SJCRH30 (cell line): ENCODE measurements at places on chromosomes 7 and 10. TPM values are rescaled to one million over a fixed set of nuclear protein-coding genes. Genes with fewer than 3 reads are reported as not detected.

GRCh38 chr10:86658751-86659150 is 4.4 kb downstream of the OPN4 start:
- no peak for DNase-seq

GRCh38 chr10:34124522-34125035 is 690.5 kb downstream of the PARD3 start:
- DNase-seq = no peak

DNA sequence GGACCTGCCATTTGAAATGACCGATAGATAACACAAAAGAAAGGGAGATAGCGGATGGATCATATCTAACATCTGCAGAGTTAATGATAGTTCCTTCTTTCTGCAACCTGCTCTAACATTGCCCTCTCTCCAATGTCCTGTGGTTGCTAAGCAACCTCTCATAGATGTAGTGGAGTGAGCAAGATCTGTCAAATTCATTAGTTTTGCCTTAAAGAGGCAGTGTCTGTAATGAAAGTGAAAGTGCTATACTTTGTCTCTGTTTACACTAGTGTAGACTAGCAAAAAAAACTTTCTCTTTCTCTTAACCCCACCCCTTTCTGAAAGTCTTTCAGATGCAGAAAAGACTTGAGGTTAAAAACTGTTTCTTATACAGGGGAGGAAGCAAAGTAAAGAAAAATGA is 1196.9 kb downstream of the SORCS3 start:
- no peak for DNase-seq

DNA sequence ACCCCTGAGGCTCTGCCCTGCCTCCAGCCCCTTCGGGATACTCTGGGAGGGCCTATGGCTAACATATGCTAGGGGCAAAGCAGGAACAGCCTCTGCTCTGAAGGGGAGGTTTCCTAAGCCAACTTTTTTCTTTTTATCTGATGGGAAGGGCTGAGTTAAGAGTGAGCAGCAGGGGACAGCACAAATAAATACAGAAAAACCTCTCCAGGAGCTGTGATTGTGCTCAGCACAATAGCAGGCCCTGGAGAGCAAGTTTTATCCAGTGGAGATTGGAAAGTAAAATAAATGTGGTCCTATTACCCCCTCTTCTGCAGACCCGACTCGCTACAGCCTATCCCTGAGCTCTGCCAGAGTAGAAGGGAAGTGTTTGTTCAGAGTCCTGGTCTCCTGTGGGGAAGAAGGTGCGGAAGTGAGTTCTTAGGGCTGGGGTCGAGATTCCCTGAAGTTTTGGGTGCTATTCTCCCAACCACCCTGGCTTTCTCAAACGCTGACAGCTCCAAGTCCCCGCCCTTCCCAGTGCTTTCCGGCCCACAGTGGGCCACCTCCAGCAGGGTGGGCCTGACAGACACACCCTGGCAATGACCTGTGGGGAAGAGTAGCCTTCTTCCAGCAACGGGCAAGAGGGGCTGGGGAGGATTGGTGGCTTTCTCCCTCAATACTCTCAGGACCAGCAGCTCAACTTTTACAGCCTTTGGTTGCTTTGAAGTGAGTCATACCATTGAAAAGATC is 23.0 kb upstream of the AFAP1L2 start:
- DNase-seq = peak; percentile 12

DNA sequence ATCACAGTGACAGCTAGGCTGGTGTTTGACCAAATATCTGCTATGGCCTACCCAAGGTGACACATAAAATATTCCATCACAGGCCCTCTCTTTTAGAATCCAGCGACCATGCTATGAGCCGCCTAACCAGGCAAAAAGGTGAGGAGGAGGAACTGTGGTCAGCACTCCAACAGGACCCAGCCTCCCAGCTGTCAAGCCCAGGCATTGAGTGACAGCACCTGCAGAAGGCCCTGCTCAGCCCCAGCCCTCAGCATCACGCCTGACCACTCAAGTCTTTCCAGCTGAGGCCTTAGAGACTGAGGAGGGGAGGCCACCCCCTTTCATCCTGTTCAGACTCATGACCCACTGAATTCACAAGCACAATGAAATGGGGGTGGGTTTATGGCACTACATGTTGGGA is 43.0 kb downstream of the CXCL12 start:
- no peak for DNase-seq

DNA sequence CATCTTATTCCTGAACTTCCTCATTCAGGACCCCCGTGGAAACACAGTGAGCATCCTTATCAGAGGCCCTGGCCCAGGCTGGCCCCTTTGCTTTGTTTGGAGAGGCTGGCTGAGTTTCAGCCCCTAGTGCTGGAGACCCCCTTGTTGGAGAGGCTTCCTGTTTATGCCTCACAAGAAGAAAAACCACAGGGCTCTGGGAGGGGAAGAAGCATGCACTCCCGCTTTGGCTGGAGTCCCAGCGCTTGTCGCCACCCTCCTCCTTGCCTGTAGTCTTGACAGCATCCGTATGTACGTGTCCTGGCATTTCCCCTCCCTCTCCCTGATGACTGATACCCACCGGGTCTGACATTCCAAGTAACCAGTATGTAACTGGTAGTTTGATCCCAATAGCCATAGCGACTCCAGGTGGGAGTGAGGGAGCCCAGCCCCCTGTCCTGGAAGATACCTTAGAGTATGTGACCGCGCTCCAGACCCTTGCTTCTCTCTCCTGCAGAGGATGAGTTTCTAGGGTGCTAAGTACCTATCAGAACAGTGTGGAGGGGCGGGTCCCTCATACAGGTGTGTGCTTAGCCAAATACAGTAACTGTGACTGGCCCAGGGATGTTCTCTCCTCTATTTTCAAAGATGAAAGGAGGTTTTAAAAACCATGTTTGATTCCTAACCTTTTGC is 6.9 kb upstream of the ATP6V0E2 start:
- no peak for DNase-seq

DNA sequence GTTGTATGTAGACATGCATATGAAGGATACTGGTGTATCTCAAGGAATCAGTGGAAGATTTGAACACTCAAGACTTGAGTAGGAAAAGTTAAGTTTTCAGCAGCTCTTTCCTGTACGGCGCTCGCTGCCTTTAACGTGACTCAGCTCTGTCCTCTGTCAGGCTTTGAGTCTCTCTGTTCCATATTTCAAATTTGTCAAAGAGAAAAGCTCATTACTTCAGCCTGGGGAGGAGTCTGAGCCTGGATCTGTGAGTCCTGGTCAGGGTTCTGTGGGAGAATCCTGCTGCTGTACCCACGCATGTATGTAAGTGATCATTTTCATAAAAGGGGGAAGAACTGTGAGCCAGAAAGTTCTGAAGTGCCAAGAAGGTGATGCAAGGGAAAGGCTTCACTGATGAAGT is 13.8 kb upstream of the MPP7 start:
- DNase-seq = no peak

Gene SLC26A5
- not detected in 2 replicates for total RNA-seq

- DNase-seq = no peak
Observed at GRCh38 chr10:6068422-6068821, 6.3 kb upstream of the IL2RA start.

DNA sequence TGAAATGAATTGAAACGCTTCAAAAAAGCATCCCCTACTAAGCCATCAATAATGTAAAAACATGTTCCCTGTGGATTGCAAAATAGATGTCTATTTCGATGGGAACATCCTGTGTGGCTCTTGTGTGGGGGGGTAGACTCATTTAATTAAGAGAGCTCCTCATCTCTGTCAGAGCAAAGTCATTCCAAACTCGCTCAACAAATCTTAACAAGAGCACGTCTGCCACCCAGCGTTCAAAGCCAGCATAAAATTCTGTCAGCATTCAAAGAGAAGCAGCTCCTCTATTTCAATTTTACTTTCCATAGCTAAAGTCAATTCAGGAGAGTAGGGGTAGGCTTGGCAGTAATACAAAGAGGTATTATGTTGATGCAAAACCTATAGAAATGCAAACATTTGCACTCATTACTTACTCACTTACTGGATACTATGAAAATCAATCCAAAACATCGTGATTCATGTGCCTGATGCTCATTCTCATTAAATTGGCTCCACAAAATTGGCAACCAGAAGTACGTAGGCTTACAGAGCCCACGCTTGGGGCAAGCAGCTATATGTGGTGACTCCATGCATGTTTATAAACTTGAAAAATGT is 114.9 kb downstream of the IPMK start:
- peak; percentile 47 for DNase-seq

GRCh38 chr7:46220066-46220630 is 299.1 kb upstream of the IGFBP3 start:
- DNase-seq = no peak

DNA sequence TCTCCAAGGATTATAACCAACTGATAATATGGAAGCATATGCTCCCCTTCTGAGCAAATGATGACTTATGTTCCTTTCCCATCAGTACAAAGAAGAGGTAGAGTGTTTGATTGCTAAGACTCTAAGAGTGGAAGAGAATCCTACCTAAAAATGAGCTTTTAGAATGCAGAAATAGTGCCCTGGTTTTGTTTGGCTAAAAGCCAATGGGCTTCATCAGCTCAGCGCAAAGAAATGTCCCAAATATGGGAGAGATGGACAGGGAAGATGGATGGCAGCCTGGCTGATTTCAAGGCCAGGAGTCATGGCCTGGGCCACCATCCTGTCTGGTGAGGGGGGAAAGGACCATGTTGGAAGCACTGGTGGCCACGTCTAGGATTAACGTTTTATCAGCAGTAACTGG is 60.2 kb downstream of the GPR26 start:
- no peak for DNase-seq

- DNase-seq = no peak
Observed at GRCh38 chr10:5692461-5693358, 8.1 kb downstream of the TASOR2 start.

DNA sequence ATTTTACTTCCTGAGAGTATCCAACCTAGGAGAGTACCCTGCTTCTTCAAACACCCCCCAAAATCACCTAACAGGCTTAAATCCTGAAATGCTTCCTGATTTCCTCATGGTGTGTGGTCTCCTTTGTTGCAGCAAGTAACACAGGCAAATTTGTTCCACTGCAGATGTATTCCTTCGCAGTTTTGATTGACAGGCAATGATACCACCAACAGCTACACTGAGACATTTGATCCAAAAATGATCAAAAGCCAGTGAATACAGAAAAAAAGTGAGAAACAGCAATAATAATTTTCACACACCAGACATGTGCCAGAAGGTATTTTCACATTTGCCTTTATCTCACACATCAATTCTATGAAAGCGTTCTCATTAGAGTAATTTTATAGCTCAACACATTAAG is 95.9 kb downstream of the HERPUD2 start:
- peak; percentile 43 for DNase-seq

Gene TACR2
- total RNA-seq = 0.04 TPM in 1 of 2 replicates, not detected in the other

Gene HOXA10
- total RNA-seq = 16.2 and 17.2 TPM in 2 replicates

DNA sequence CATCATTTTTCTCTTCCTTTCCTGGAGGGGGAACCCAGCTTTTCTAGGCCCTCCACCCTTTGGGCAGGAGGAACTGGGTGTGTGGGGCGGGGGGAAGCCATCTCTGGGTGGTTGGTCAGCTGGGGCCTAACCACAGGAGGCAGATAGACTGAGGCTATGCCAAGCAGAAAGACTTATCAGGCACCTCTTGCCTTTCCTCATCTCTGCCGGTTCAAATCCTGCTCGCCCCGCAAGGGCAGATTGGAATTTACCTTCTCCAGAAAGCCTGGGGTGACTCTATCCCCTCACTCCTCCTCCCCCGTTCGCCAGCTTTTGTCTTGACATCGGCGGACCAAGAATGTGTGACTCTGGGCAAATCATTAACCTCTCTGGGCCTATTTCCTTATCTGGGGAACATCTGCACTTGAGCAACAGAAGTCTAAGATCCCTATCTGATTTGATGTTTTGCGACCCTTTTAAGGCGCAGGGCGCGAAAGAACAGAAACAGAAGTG is 584 bp upstream of the GARS1 start:
- DNase-seq = peak; percentile 65

GRCh38 chr10:115844591-115844990 is 428.4 kb downstream of the GFRA1 start:
- no peak for DNase-seq

DNA sequence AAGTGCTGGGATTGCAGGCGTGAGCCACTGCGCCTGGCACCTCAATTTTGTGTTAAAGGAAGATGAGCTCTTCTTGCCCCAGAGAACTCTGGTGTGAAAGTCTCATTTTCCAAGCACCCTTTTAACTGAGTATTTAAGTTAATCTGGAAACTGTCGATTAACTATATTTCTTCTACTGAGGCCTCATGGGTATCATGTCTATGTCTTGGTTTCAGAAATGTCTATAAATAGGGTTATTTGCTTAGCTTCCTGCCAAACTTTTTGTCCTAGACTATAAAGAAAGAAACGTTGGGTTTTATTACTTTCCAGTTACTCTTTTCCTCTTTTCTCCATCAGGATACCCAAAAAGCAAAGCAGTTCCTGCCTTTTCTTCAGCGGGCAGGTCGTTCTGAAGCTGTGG is 102.4 kb downstream of the LRRC4 start:
- no peak for DNase-seq

GRCh38 chr7:155701972-155702544 is 57.6 kb downstream of the RBM33 start:
- no peak for DNase-seq

Gene LIPM
- total RNA-seq = not detected in 2 replicates

- DNase-seq = no peak
Observed at GRCh38 chr7:84612981-84613681, 418.5 kb upstream of the SEMA3A start.

- no peak for DNase-seq
Observed at GRCh38 chr7:3078514-3078913, 34.8 kb upstream of the CARD11 start.

Gene CHST3
- 10.1 and 10.4 TPM in 2 replicates for total RNA-seq

GRCh38 chr7:158569858-158570323 is 17.7 kb downstream of the PTPRN2 start:
- no peak for DNase-seq

GRCh38 chr7:38398725-38399321 is 125.4 kb upstream of the TARP start:
- DNase-seq = peak; percentile 18

Gene ARHGEF5
- total RNA-seq = not detected in 2 replicates

GRCh38 chr7:16171928-16172327 is 249.4 kb downstream of the CRPPA start:
- DNase-seq = no peak

DNA sequence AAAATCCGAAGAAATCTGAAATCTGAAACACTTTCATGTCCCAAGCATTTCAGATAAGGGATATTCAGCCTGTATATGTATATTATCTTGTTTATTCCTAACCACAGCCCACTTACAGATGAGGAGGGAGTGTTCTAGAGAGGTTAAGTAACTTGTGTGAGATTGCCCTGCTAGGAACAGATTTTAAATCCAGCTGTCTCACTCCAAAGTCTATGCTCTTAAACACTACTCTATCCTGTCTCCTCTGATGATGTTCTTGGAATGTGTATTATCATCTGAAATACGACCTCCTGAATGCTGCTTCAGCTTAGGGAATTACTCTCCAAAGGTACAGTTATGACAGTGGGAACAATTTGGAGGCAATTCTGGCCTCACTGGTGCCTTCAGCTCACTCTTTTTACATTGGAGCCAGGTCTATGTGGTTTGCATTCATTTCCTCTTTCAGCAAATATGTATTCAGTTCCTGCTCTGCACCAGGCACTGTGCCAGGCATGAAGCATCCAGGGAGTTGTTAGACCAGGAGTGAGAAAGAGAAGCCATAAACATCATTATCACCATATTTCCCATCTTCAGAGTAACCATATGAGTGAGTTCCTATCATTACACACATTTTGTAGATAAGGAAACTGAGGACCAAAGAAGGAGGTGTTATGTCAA is 70.2 kb downstream of the NOC3L start:
- DNase-seq = peak; percentile 4

- DNase-seq = no peak
Observed at GRCh38 chr7:42945821-42946626, 13.8 kb downstream of the MRPL32 start.

GRCh38 chr10:58967551-58968388 is 208.7 kb upstream of the PHYHIPL start:
- DNase-seq = peak; percentile 21

Gene TMEM236
- total RNA-seq = not detected in 2 replicates
